Uterus (tissue), 4 donors: ENCODE measurements at places on chromosomes 3 and 15. TPM values are rescaled to one million over a fixed set of nuclear protein-coding genes. Genes with fewer than 3 reads are reported as not detected.

Gene SUCLG2
- total RNA-seq: 37.1 TPM

Gene FAM81A
- total RNA-seq: 1.5 TPM

- no peaks in the 10 kb centered on the region for H3K27me3 ChIP-seq
- H3K4me1 ChIP-seq: no peaks in the 10 kb centered on the region
- no peaks in the 10 kb centered on the region for H3K36me3 ChIP-seq
- H3K4me3 ChIP-seq: no peak overlapping the region
- no peak for DNase-seq
Measured at GRCh38 chr3:37689645-37690356, 171.9 kb upstream of the CTDSPL start.

GRCh38 chr3:87361956-87362355 is 85.6 kb upstream of the POU1F1 start:
- H3K36me3 ChIP-seq: no peaks in the 10 kb centered on the region
- H3K27me3 ChIP-seq: no peaks in the 10 kb centered on the region

GRCh38 chr15:71666763-71667620 is 143.4 kb upstream of the NR2E3 start:
- DNase-seq: no peak
- H3K27me3 ChIP-seq: no peaks in the 10 kb centered on the region
- no peak overlapping the region for H3K4me3 ChIP-seq

GRCh38 chr3:129082026-129082425 is 21.4 kb downstream of the GP9 start:
- no peaks in the 10 kb centered on the region for H3K4me1 ChIP-seq
- H3K27ac ChIP-seq: no peak overlapping the region
- no peak for DNase-seq
- H3K27me3 ChIP-seq: no peaks in the 10 kb centered on the region

Gene FANCD2OS
- total RNA-seq: not detected

DNA sequence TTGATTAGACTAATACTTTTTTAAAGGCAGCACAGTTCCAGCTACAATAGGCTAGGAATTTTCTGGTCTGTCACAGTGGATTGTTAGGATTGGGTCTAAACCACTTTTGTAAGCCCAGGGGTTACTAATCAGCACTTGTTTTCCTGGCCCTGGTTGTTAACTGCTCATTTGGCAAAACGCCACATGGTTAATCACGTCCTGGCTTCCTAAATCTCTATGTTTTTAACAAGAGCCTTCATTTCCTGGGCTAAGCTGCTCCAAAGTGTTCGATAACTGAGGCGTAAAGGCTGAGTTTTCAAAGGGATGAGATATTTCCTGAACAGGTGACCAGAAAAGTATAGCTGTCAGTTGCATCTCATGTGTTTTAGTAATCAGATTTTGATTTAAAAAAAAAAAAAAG is 38.9 kb upstream of the CLRN1 start:
- H3K27ac ChIP-seq: no peak overlapping the region
- no peaks in the 10 kb centered on the region for H3K27me3 ChIP-seq
- H3K36me3 ChIP-seq: no peaks in the 10 kb centered on the region
- no peaks in the 10 kb centered on the region for H3K4me1 ChIP-seq
- H3K4me3 ChIP-seq: no peak overlapping the region

GRCh38 chr3:175002732-175003143 is 143.6 kb downstream of the NAALADL2 start:
- H3K36me3 ChIP-seq: no peaks in the 10 kb centered on the region
- H3K4me1 ChIP-seq: no peaks in the 10 kb centered on the region
- no peak overlapping the region for H3K27ac ChIP-seq
- H3K4me3 ChIP-seq: no peak overlapping the region
- no peak for DNase-seq
- H3K27me3 ChIP-seq: no peaks in the 10 kb centered on the region

DNA sequence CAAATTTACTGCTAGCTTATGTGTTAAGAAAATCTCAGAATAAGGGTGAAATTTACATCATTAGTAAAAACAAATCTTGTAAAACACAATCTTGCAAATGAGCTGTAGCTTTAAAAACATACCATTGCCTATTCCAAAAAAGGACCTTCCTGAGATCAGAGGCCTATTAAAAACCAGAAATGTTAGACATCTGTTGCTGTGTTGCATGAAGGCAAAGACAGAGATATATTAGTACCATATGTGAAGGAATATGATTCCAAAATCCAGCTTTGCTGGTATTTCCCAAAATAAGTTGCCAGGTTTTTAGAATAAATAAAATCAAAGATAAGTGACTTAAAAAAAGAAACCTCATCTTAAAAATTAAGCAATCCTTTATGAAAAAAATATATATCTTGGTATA is 504.1 kb upstream of the CDIN1 start:
- no peaks in the 10 kb centered on the region for H3K36me3 ChIP-seq
- H3K27me3 ChIP-seq: no peaks in the 10 kb centered on the region
- no peak overlapping the region for H3K4me3 ChIP-seq
- DNase-seq: no peak
- H3K27ac ChIP-seq: no peak overlapping the region
- no peaks in the 10 kb centered on the region for H3K4me1 ChIP-seq

- no peaks in the 10 kb centered on the region for H3K4me1 ChIP-seq
- no peak for DNase-seq
- H3K4me3 ChIP-seq: no peak overlapping the region
- no peaks in the 10 kb centered on the region for H3K27me3 ChIP-seq
Measured at GRCh38 chr15:95440712-95441111, 889.8 kb upstream of the NR2F2 start.

- no peak overlapping the region for H3K27ac ChIP-seq
- no peaks in the 10 kb centered on the region for H3K27me3 ChIP-seq
- no peak for DNase-seq
- H3K36me3 ChIP-seq: no peaks in the 10 kb centered on the region
- no peak overlapping the region for H3K4me3 ChIP-seq
Measured at GRCh38 chr3:50134367-50134766, 20.8 kb upstream of the SEMA3F start.

DNA sequence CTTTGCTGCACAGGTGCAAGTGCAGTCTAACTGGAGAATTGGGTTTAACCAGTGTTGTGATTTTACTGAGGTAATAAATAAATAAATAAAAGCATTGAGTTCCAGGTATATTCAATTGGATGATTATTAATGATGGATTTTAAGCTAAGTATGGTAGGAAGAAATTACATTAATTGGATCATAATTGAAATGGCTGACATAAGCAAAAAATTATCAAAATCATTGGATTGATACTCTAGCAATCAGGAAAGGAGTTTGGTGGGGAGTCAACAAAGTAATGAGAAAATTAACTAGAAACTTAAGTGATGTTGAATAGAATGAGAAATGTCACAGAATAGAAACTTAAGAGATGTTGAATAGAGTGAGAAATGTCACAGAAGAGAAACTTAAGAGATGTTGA is 981.9 kb downstream of the SI start:
- no peaks in the 10 kb centered on the region for H3K36me3 ChIP-seq
- no peak for DNase-seq
- no peak overlapping the region for H3K4me3 ChIP-seq
- no peaks in the 10 kb centered on the region for H3K4me1 ChIP-seq
- no peaks in the 10 kb centered on the region for H3K27me3 ChIP-seq

DNA sequence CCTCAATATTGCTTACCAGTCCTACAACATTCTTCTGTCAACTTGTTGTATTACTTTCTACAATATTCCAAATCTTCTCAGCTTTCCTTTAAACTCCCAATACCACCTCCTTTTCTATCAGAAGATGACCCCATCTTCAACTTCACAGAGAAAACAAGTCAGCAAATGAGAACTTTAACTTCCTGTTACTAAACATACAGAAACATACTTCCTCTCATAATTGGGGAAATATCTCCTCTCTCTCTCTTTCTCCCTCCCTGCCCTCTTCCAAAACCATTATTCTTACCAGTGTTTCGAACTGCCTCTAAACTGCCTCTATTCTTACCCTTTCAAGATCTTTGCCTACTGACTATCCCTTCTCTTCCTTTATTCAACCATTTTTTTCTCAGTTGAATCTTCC is 1.8 kb upstream of the SNAP23 start:
- no peak overlapping the region for H3K4me3 ChIP-seq
- peaks cover 5% of the 10 kb centered on the region for H3K4me1 ChIP-seq
- H3K27me3 ChIP-seq: no peaks in the 10 kb centered on the region
- no peak for DNase-seq
- no peak overlapping the region for H3K27ac ChIP-seq

Gene AMT
- 15.5 TPM for total RNA-seq

- no peaks in the 10 kb centered on the region for H3K36me3 ChIP-seq
- H3K4me1 ChIP-seq: no peaks in the 10 kb centered on the region
- no peak overlapping the region for H3K27ac ChIP-seq
Measured at GRCh38 chr3:42442640-42443039, 32.2 kb upstream of the LYZL4 start.

- no peaks in the 10 kb centered on the region for H3K36me3 ChIP-seq
- H3K4me3 ChIP-seq: no peak overlapping the region
- DNase-seq: no peak
Measured at GRCh38 chr3:43171748-43172147, 65.9 kb upstream of the POMGNT2 start.

DNA sequence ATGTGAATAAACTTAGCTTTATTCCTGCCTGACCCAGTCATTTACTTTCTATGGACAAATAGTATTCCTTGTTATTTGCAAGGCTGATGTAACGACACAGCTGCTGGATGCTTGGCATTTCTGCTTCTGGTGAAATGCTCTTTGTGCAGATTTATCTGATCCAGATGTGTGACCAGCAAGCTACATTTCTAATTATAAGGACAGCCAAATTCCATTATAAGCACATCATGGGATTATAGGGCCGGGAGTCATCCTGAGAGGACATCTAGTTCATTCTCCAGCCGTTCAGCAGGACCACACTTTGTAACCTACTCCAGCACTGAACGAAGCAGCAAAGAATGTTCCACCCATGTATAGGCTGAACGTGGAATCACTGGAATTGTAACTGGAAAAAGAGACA is 42.9 kb downstream of the FNDC3B start:
- no peak overlapping the region for H3K4me3 ChIP-seq
- peak overlapping the region; percentile 71 for H3K27ac ChIP-seq
- H3K27me3 ChIP-seq: no peaks in the 10 kb centered on the region
- H3K36me3 ChIP-seq: no peaks in the 10 kb centered on the region
- no peaks in the 10 kb centered on the region for H3K4me1 ChIP-seq

GRCh38 chr15:68230157-68231100 is 901 bp upstream of the CLN6 start:
- H3K27me3 ChIP-seq: no peaks in the 10 kb centered on the region
- peak; percentile 53 for DNase-seq
- peak overlapping the region; percentile 86 for H3K27ac ChIP-seq
- no peaks in the 10 kb centered on the region for H3K36me3 ChIP-seq

DNA sequence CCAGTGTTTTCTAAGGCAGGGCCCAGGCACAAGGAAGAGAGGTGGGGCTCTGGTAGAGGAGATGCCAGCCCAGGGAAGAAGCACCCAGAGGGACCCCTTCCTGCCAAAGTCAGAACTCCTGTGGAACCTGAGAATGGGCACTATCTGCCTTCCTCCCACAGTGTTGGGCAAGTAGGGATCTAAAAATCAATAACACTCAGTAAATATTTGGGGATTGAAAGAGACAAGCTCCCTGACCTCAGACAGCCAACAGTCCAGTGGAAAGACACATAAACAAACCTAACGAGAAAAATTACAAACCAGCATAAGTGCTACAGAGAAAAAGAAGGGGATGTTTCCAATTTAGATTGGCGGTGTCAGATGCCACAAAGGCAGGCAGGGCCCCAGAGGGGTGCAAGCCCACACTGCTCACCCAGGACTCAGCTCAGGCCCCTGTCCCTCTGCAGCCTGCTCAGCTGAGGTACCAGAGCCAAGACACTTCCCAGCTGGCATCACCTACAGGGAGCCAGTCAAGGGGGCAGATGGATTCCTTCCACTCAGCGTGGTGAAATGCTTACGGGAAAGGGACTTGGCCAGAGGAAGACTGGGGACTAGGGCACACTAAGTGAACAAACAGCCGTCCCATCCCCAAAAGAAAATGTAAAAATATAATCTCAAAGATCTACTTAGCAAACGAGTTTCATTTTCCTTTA is 15.9 kb downstream of the ADCY5 start:
- no peaks in the 10 kb centered on the region for H3K36me3 ChIP-seq
- no peaks in the 10 kb centered on the region for H3K4me1 ChIP-seq
- no peak overlapping the region for H3K4me3 ChIP-seq
- H3K27ac ChIP-seq: no peak overlapping the region

Gene OIP5
- not detected for total RNA-seq

Gene UBE2E2
- 58.5 TPM for total RNA-seq

GRCh38 chr3:187734841-187735240 is 10.4 kb downstream of the BCL6 start:
- H3K4me1 ChIP-seq: peaks cover 7% of the 10 kb centered on the region
- H3K36me3 ChIP-seq: no peaks in the 10 kb centered on the region
- no peak overlapping the region for H3K4me3 ChIP-seq
- no peaks in the 10 kb centered on the region for H3K27me3 ChIP-seq
- DNase-seq: no peak

Gene HGD
- total RNA-seq: not detected

Gene POLQ
- total RNA-seq: 5.8 TPM

- DNase-seq: no peak
- H3K36me3 ChIP-seq: no peaks in the 10 kb centered on the region
- peak overlapping the region; percentile 55 for H3K27ac ChIP-seq
- H3K27me3 ChIP-seq: no peaks in the 10 kb centered on the region
- no peak overlapping the region for H3K4me3 ChIP-seq
Measured at GRCh38 chr3:171258316-171258715, 201.9 kb downstream of the TNIK start.

DNA sequence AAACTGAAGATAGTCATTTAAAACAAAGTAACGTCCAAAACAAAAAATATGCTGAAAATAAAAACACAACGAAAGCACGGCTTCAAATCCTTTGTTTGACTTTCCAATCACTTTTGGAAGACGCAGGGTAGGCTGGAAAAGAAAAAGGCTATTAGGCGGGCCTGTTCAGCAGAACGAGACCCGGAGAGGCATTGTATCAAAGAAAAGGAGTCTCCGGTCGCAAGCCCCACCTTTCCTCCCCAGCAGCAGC is 691 bp downstream of the SENP7 start:
- H3K4me1 ChIP-seq: peaks cover 9% of the 10 kb centered on the region
- H3K4me3 ChIP-seq: peak overlapping the region; percentile 82
- no peaks in the 10 kb centered on the region for H3K36me3 ChIP-seq
- no peak for DNase-seq

Gene CCR2
- 3.7 TPM for total RNA-seq

DNA sequence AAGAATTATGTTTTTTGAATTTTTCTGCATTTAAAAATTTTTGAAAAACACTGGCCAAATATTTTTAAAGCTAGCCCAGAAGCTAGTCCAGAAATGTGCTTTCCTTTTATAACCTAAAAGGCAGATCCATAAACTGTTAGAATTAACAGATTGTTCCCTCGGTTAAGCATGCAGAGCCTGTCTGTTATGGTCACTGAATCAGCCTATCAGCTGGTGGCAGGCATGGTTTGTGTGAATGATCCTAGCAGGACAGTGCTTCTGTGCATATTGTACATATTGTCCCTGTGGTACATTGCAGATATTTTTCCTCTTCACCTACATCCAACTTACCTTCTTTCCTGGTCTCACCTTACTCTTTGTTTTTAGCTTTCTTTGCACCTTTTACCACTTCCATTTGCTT is 53.3 kb downstream of the RARB start:
- no peak overlapping the region for H3K4me3 ChIP-seq
- no peak for DNase-seq
- no peaks in the 10 kb centered on the region for H3K27me3 ChIP-seq
- no peaks in the 10 kb centered on the region for H3K36me3 ChIP-seq
- no peak overlapping the region for H3K27ac ChIP-seq

Gene PARP14
- 46.2 TPM for total RNA-seq
